ENCODE measurements at places on chromosomes 3 and 15.

- no peak for DNase-seq
Observed at GRCh38 chr3:172300187-172300586, 148.1 kb downstream of the GHSR start.

- no peak for DNase-seq
Observed at GRCh38 chr3:147197739-147198138, 208.6 kb downstream of the ZIC4 start.

DNA sequence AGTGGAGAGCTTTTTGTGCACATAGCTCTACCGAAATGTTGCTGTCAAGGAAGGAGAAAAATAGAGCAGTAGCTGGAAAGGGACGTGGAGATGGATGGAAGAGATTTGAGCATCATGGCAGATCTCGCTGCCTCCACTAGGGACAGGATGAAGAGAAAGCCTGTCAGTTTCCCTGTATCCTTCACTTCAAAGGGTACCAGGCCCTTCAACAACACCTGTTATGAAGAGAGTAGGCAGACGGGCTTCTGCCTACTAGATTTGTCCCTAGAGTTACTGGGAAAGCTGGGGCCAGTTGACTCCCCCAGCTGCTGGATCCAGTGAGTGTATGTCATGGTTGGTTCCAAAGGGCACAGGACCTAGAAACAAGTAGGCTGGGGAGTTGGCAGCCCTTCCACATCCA is 150.8 kb downstream of the TLE3 start:
- no peak for DNase-seq

GRCh38 chr15:86268558-86268957 is 188.9 kb downstream of the AGBL1 start:
- DNase-seq: no peak

DNA sequence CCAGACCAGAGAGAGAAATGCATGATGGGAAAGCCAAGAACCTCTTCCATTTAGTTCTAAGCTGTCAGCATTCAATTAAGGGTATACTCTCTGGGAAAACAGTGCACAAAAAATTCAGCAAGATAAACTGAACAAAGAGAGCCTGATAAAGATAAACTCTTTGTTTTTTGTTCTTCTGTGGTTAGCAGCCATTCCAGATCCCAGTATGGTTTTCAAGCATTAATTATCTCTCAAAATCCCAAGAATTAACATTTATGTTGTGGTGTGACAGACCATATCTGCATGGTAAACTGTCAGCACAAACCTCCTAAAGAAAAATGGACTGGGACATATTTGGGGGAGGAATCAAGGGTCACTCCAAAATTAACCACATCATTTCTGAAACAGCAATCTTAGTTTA is 124.0 kb upstream of the LRRN1 start:
- no peak for DNase-seq

- DNase-seq: no peak
Observed at GRCh38 chr3:87949879-87950208, 109.0 kb downstream of the CGGBP1 start.

DNA sequence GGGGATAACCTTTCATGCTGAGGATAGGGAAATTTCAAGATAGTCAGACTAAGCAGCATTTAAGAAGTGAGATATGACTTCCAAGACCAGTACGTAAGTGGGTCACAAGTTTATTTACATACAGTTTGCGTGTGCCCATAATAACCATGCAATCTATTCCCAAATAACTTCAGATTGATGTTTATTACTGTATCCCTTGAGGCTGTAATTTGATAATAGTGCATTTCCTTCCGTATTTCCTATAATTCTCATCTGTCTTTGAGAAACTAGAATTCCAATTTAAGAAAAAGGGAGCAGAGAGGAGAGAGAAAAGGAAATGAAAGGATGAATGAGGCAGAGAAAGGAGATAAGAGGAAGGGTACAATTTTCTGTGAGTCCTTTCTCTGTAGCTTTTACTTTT is 1073.1 kb downstream of the EPHA3 start:
- DNase-seq: no peak

- no peak for DNase-seq
Observed at GRCh38 chr15:85710340-85710842, 84.3 kb downstream of the KLHL25 start.

- DNase-seq: no peak
Observed at GRCh38 chr3:39103324-39103693, 4.1 kb downstream of the GORASP1 start.

GRCh38 chr3:62210011-62210410 is 163.3 kb downstream of the FEZF2 start:
- no peak for DNase-seq

GRCh38 chr15:44157679-44158078 is 37.4 kb downstream of the FRMD5 start:
- peak; percentile 96 for DNase-seq

DNA sequence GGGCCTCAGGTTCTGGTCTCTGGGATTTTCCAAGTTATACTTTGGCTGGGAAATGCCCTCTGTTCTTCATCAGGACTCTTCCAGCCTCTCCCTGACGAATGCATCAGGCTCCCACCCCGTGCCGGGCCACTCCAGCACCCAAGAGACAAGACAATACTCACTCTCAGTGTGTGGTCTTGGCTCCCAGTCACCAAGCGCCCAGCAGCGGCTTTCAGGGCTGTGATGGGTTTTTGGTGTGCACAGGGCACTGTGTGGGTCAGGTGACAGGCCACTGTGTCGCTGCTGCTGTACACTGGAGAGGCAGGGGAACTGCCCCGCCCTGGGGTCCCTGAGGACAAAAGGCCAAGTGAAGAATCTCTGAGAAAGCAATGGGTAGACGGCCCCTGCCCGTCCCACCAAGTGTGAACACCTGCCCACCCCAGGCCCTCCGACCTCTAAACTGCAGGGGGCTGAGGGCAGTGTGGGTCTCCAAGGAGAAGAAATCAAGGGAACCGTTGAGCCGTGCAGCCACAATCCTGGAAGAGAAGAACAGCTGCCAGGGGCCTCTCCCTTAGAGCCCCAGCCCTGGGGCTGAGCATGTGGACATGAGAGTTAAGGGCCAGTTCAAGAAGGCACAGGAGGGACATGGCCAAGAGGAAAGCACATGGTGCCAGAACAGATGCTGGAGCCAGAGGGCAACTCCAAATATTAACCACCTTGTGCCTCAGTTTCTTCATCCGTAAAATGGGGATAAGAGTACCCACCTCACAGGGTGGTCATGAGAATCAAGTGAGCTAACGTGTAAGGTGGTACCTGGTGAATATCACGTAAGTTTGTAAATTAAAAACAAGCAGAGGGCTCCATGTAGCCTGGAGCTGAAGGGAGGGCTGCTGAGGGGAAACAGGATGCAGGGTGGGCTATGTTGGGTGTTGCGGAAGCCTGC is 34.1 kb downstream of the PTPN23 start:
- no peak for DNase-seq

GRCh38 chr15:92636908-92637481 is 18.6 kb downstream of the FAM174B start:
- DNase-seq: no peak

DNA sequence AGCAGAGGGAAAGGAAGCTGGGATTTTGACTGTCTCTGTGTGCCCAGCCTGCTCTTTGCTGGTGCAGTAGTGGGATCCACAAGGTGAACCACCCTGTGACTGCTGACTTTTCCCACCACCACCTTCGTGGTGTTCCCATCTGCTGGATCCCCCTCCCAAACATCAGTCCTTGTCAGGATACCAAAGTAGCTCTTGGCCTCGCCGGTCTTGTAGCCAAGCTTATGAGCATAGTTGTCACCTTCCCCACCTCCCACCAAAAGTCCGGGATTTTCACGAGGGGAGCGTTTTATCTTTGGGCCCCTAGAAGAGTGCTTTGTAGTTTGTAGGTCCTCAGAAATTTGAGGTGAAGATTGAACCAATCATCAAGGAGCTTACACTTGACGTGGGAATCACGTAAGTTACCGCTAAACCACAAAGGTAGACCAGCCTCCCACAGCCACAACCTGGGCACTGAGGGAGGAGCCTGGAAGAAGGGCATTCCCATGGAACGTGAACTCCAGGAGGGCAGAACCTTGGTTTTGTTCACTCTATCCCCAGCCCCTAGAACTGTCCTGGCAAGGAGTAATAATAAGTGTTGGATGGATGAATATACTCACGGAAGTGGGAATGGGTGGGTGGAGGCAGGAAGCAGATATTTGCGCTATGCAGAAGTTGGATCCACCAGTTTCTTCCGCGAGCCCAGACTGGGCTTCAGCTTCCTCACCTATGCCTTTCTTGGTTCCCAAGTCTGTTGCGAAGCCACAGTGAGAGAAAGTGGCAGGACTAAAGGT is 814 bp upstream of the TEX264 start:
- DNase-seq: no peak

- DNase-seq: no peak
Observed at GRCh38 chr3:81788044-81788443, 26.6 kb upstream of the GBE1 start.

GRCh38 chr3:126344380-126345041 is 12.7 kb downstream of the KLF15 start:
- DNase-seq: no peak

GRCh38 chr15:30056166-30056565 is 26.6 kb upstream of the GOLGA8J start:
- no peak for DNase-seq

DNA sequence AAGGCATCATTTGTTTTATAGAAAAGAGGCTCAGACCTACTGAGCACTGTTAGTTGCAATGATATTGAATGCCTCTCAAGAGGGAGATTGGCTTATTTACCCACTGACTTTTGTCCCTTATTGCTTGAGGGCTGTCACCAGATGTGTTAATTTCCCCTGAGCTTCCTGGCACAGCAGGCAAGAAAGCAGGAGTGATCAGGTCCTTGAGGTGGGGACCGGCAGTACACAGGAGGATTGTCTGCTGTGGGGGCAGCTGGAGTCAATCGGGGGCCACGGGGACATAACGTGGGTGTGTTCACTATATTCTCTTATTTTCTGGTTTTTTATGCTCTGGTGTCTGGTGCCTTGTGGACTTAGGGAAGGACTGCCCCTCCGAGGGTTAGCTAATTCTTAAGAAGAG is 44.6 kb downstream of the GASK1A start:
- no peak for DNase-seq

GRCh38 chr15:74599156-74599555 is 16.5 kb upstream of the CLK3 start:
- no peak for DNase-seq

DNA sequence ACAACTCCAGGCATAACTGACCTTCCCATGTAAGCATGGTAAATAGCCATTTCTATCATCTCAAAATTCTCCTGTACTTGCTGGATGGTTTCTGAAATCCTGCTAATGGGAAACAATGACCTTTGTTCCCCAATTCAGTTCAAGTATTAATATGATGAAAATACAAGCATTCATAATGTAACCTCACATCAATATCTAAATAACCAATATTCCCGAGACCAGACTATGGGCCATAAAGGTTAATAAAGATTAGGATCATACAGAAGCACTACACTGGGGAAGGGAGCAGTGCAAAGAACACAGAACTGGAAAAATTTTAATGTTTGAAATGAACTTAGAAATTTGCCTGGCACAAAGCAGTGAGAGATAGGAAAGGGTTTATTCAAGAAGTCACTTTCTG is 151.3 kb upstream of the SETMAR start:
- no peak for DNase-seq

- peak; percentile 66 for DNase-seq
Observed at GRCh38 chr15:67510597-67511190, 10.2 kb upstream of the C15orf61 start.

GRCh38 chr3:31404871-31405270 is 127.9 kb upstream of the STT3B start:
- no peak for DNase-seq

GRCh38 chr3:144055604-144056003 is 84.0 kb downstream of the DIPK2A start:
- DNase-seq: peak; percentile 70

GRCh38 chr3:141006344-141006743 is 44.8 kb upstream of the SPSB4 start:
- DNase-seq: no peak

GRCh38 chr3:84961521-84962255 is 2.9 kb downstream of the CADM2 start:
- no peak for DNase-seq

DNA sequence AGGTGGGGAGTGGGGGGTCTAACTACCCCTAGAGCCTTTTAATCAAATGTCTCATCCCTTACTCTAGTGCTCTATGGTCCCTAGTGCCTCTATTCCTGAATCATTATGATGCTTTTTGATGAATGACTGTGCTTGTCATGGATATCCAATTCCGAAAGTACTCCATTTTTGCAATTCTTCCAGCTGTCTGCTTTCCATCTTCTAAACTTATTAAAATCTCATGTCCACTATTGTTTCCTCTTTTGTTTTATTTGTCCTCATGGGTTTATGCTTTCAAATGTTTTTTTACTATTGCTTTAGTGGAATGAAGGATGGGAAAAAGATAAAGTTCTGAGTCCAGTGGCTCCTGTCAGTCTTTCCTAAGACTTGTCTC is 77.2 kb upstream of the KCNMB2 start:
- no peak for DNase-seq

DNA sequence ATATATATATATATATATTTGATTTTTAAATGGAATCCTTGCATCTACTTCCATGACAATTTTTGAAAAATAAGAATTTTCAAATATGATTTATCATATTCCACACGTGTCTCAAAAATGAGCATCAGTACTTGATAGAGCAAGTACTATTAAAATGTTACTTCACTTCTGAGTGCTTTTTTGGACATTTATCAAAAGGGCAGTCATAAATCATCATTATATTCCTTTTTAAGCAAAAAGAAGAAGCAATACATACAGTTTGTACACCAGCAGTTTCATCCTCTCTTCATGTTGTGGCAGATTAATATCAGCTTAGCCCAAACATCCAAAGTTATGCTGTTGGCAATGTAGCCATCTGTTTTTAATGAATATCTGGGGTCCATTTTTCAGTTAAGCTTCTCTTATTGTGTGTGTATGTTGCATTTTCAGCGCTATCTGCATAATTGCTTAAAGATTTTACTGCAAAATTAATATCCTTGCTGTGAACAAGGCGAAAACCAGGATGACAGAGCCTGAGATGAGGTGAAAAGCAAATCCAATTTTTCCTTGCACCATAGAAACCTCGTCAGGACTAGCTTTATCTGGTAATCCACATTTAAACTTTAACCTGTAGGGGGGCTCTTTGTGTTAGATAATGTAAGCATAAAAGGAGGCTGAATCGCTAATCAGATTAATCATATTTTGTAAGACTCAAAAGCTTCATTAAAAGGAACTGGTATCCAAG is 604.9 kb upstream of the AGTR1 start:
- no peak for DNase-seq

- no peak for DNase-seq
Observed at GRCh38 chr15:78205856-78206255, 28.5 kb downstream of the ACSBG1 start.

- DNase-seq: no peak
Observed at GRCh38 chr3:176075491-176075890, 1121.8 kb downstream of the TBL1XR1 start.

- DNase-seq: no peak
Observed at GRCh38 chr3:42749025-42749752, 23.9 kb downstream of the CCDC13 start.

- DNase-seq: no peak
Observed at GRCh38 chr3:187737006-187737367, 8.3 kb downstream of the BCL6 start.

All from fibroblast of the aortic adventitia (primary cell).